ENCODE measurements at places on chromosomes 11 and 22.

DNA sequence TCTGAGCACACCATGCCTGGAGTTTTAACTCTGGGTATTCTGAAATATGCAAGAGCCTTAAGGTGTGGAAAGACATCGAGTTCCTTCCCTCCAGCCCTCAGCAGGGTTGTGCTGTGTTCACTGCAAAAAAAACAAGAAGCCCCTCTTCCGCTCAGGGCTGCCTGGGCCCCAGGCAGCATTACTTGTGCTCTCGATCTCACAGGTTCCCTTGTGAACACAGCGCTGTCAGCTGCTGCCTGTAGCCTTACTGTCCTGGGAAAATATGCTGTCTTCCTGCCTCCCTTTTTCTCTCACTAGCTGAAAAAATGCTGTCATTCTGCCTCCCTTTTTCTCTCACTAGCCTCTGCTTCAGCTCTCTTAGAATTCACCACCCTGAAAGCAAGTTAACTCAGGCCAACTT lies 15.7 kb upstream of the TENM4 start:
- no peak for DNase-seq

GRCh38 chr11:26847459-26847858 lies 125.6 kb upstream of the SLC5A12 start:
- no peak for DNase-seq

DNA sequence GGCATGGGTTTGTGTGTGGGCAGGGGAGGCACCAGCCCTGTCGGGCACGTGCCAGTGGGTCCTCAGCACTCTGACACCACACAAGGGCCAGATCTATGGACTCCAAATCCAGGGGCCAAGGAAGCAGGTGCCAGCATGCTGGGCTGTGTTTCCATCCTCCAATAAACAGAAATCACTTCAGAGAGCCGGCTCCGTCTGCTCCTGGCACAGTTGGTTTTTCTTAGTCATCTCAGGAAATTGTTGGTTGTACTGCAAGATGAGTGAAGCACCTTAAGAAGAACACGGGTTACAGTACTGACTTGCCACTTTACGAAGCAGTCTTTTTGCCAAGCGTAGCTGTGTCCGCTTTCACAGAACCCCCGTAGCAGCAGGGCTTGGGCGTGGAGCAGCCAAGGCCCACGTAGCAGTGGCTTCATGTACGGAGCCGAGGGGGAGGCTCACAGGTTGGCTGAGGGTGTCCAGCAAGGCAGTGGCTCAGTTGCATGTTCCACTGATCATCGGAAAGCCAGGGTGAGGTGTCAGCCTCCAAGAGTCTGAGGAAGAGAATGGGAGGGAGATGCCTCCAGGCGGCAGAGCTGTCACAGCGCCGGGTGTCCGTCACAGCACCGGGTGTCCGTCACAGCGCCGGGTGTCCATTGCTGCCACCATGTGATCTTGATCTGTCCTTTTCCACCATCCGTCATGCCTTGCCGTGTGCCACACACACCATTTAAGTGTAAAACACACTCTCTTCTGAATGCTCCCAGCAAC lies 314.9 kb downstream of the CTTN start:
- no peak for DNase-seq

DNA sequence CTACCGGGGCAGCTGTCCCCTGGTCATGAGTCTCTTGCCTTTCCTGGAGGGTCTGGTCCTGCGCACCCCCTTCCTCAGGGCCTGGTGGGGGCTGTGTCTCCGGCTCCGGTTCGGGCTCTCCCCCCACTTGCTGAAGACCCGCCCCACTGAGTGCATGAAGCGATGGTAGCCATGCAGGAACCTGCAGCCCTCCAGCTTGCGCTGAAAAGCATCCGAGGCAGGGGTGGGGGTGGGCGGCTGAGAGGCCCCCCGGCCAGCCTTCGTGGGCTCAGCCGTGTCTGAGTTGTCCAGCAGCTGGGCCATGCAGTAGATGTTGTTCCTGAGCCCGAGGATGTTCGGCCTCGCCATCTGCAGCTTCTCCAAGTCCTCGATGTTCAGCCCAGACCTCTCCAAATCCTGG lies 2.8 kb downstream of the OSM start:
- DNase-seq = no peak

DNA sequence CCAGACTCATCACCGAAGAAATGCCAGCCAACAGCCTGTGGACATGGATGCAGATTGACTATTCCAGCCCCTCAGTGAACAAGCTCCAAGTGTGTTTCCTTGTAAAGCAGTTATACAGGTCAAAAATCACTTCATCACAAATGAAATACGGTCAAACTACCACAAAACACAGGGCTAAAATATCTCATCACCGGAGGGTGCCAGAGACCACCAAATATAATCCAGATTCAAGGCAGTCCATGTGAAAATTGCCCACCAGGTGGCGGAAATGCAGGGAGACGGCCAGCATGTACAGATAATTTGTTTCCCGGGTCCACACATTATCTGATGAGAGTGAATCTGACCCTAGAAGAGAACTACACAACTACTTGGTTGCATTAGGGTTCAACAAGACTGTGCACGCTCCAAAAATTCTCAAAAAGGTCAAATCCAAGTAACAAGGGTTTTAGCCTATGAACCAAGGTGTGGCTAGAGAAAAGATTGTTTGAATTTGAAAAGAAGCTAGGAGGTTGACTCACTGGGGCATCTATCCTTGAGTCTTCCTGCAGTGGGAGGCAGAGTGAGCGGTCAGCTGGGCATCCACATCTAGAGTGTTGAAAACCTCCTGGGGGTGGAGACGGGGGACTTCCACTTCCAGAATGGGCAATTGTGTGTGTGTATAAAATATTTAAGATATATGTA lies 71.7 kb downstream of the IGLL5 start:
- peak; percentile 66 for DNase-seq

GRCh38 chr22:48098243-48098920 lies 1335.9 kb downstream of the TBC1D22A start:
- DNase-seq = no peak

DNA sequence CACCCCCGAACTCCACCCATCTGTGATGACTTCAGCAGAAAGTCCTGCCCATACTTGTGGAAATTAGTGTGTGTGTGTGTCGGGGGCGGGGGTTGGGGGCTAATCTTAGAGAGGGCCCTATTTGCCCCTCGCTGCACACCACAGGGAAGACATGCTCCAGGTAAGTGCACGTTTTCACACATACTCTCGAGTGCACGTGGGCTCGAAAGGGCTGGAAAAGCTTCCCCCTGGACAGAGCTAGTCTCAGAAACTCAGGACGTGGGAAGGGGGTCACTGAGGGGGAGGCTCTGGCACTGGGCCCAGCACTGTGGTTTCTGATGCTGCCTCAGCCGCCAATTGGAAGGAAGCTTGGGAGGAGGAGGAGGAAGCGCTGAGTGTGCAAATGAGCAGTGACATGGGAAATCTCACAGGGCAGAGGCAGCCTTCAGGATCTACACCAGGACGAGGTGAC lies 40.7 kb upstream of the CD82 start:
- DNase-seq = no peak

DNA sequence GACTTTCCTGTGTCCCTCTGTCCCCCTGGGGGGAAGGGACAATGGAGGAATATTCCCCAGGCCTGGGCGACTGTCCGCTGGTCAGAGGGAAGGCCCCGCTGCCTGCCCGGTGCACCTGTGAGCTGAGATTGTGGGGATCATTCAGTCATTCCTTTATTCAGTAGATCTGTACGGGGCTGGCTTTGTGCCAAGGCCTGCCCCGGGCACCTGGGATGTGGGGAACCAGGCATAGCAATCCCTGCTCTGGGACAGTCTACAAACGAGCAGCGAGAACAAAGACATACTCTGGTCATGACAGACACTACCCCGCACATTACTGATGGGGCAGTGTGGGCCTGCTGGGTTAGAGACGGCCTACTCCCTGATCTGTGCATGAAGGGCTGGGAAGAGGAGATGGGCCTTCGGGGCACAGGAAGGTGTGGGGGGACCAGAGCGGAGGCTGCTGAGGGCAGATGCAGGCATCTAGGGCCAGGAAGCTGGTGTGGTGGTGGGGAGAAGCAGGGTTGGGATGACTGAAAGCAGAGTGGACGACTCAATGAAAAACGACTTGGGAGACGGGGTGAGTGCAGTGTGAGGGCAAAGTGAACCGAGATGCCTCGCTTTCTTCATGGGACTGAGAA lies 1.8 kb upstream of the MYO7A start:
- DNase-seq = no peak

DNA sequence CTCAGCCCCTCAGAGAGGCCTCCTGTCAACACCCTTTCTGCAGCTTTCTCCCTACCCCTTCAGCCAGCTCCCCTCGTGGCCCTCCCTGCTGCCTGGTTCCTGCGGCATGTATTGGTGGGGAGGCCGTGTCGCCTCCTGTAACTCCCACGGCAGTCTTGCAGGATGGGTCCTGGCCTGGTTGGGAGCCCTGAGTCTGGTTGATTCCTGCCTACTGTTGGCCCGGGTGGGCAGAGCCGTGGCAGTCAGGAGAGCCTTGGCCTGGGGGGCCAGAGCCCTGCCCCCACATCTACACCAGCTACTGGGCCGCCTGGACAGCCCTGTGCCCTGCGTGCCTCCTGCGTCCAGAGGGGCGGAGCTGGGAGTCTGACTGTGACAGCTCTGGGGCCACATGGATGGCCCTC lies 30.3 kb upstream of the GRAMD4 start:
- no peak for DNase-seq

- no peak for DNase-seq
Measured at GRCh38 chr22:25849522-25849921, 107.5 kb downstream of the MYO18B start.

DNA sequence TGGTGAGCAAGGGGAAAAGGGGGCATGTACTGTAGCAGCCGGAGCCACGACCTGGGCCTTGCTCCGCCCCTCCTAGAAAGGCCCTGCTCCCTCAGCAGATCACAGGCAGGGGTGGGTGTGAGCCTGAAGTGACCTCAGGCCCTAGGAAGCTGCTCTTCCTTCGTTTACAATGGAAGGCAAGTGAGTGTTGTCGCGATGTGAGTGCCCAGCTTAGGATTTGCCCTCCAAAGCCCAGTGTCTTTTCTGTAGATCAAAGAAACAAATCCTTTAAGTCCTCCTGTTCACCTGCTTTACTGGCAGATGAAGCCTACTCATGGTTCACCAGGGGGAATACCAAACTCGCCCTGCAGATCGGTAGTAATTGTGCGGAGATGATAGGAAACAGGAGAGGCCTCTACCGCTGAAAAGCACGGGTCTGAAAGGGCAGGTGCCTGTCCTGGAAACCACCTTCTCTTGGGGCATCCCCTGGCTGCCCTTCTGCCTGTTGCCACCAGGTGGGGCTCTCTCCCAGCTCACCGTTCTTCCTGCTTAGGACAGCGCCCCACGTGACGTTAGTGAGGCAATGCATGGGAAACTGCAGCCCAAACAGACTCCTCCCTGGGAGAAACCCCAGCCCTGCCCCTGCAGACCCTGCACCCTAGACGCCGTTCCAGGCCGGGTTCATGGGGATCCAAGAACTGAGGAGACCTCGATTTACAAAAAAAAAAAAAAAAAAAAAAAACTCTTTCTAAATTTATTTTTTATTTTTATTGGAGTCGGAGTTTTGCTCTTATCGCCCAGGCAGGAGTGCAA lies 45.9 kb upstream of the RAB1B start:
- DNase-seq = peak; percentile 89

DNA sequence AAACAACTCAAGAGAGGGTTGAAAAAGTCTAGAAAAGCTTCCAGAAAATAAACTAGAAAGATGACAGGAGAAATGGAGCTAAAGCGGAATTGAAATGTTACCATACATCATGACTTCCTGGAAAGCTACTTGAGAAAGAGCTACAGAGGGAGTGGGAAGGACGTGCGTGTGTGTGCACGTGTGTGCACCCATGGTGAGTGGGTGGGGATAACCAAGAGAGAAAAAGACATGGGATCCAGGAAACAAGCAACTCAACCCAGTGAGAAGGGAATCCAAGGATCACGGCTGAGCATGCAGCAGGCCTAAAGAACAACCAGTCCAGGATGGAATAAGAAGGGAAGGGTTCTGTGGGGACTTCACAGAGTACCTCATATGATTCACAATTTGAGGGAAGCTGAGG lies 21.6 kb downstream of the APOL1 start:
- DNase-seq = no peak

DNA sequence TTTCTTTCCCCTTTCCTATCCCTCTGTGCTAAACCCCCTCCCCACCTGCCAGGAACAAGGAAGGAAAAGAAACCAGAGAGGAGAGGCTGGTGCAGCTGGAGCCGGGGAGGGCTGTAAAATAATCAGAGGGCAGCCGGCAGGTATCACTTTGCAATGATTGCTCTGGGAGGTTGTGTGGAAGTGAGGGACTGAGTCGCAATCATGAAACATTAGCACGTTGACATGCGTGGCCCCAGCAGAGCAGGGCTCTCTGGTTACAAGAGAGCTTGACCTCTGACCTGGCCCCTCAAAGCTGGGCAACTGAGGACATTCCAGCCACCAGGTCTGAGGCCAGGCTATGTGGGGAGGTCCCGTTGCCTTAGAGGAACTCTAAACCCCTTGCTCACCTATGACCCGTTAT lies 170.8 kb upstream of the BDNF start:
- DNase-seq = no peak

DNA sequence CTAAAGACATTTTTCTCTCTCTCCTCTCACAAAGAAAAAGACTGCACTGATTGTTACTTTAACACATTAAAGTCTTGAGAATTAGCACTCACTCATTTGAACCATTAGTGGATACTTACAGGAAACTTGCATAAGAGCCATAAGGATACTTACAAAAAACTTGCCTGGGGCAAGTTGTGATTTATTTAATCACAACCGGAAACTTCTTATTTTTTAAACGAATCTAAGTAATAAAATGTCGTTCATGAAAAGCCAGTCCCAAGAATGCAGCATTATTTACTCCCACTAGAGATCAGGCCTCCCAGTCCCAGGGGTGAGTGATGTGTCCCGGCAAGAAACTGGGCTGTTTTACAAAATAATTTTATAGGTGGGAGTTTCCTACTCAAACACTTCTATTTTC lies 59.3 kb upstream of the TTC12 start:
- no peak for DNase-seq

DNA sequence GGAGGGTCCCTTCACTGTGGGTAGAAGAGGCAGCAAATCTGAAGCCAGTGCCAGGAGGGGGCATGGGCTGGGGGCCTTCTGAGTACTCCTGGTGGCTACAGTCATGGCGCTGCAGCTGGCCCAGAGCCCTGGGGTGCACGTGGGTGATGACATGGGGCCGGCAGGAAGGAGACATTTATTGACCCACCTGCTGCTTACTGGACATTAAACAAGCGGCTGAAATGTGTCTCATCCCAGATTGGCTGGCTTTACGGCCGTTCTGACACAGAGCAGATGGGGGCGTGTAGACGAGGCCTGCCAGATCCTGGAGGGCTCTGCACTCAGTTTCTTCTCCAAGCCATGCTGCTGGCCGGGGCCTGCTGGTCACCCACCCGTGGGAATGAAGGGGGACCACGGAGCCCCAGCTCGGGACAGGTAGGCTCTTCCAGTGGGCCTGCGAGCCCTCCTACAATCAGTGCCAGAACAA lies 906.9 kb downstream of the BRD1 start:
- DNase-seq = no peak

GRCh38 chr11:75858613-75859012 lies 43.6 kb downstream of the UVRAG start:
- DNase-seq = no peak

GRCh38 chr22:20577045-20577444 lies 69.6 kb downstream of the MED15 start:
- no peak for DNase-seq
